ENCODE measurements at places on chromosomes 3 and 15.

DNA sequence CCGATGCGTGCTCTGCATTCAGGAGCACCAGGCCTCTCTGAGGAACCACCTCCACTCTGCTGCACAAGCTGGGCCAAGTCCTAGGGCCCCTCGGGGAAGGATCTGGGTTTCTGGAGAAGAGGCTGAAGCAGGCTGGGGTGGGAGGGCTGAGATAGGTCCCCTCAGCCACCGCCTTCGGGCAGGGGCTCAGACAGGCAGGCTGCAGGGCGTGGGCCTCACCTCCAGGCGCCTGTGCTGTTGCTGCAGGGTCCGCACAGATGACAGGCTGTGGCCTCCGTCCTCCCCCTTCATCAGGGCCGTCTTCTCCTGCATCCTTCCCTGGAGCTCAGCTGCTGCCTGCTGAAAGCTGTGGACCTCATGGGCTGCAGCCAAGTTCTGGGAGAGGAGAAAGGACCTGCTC lies 15.2 kb downstream of the PLA2G4B start:
- DNase-seq = no peak
- H3K27ac ChIP-seq = no peak overlapping the region
- no peaks in the 10 kb centered on the region for H3K36me3 ChIP-seq
- no peaks in the 10 kb centered on the region for H3K4me1 ChIP-seq
- peaks cover 30% of the 10 kb centered on the region for H3K27me3 ChIP-seq

- DNase-seq = no peak
- no peak overlapping the region for H3K27ac ChIP-seq
- no peak overlapping the region for H3K4me3 ChIP-seq
- no peaks in the 10 kb centered on the region for H3K36me3 ChIP-seq
- no peaks in the 10 kb centered on the region for H3K4me1 ChIP-seq
- H3K27me3 ChIP-seq = no peaks in the 10 kb centered on the region
These were observed 77.3 kb downstream of the CPNE4 start for GRCh38 chr3:131957511-131957910.

GRCh38 chr15:24971052-24971451 lies 16.3 kb downstream of the SNRPN start:
- no peak for DNase-seq
- no peak overlapping the region for H3K4me3 ChIP-seq
- H3K4me1 ChIP-seq = no peaks in the 10 kb centered on the region
- no peak overlapping the region for H3K27ac ChIP-seq

- no peak for DNase-seq
- H3K27me3 ChIP-seq = no peaks in the 10 kb centered on the region
- no peaks in the 10 kb centered on the region for H3K36me3 ChIP-seq
- no peak overlapping the region for H3K27ac ChIP-seq
These were observed 1777.1 kb downstream of the OTOL1 start for GRCh38 chr3:163273694-163274093.

DNA sequence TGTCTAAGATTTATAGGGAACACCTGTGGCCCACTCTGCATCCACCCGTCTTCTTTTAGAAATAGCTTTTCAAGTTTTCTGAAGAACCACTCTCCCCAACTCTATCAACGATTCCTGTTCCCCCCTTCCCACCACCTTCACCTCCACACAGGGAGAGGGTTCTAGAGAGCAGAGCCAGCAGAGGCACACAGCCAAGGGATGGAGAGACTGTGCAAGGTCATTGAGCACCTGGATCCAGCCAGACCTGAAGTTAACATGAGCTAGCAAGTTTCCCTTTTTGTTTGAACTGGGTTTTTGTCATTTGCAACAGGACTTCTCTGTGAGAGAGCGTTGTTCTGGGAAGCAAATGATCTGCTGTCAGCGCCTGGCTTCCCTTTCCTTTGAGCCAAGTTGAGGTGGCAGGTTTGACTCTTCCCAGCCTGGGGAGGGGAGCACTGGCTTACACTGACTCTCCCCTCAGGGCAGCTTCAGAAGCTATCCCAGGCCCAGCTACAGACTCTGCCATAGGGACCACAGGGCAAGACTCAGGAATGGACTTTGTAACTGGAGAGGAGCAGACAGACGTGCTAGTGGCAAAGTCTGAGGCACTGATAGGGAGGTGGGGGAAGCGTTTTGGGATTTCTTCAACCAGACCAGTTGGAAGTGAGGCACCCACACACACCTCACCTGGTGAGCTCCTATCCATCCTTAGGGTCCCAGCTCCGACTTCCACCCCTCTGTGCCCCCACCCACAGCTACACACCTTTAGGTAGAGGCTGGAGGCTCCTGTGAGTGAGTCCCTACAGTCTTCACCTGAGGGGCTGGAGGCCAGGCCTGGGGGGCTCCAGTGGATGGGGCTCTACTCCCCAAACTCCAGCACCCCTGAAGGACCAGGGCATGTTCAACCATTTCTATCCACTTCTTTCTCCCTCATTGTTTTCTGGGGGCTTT lies 19.4 kb upstream of the PLXNA1 start:
- H3K4me3 ChIP-seq = no peak overlapping the region
- no peak overlapping the region for H3K27ac ChIP-seq
- H3K36me3 ChIP-seq = no peaks in the 10 kb centered on the region

GRCh38 chr3:116552246-116552645 lies 107.0 kb upstream of the LSAMP start:
- H3K4me3 ChIP-seq = no peak overlapping the region
- no peak overlapping the region for H3K27ac ChIP-seq
- DNase-seq = no peak
- no peaks in the 10 kb centered on the region for H3K27me3 ChIP-seq

GRCh38 chr15:60824196-60824595 lies 345.3 kb upstream of the ICE2 start:
- no peaks in the 10 kb centered on the region for H3K27me3 ChIP-seq
- no peak overlapping the region for H3K4me3 ChIP-seq
- no peak overlapping the region for H3K27ac ChIP-seq
- no peaks in the 10 kb centered on the region for H3K4me1 ChIP-seq
- no peaks in the 10 kb centered on the region for H3K36me3 ChIP-seq

- no peak overlapping the region for H3K27ac ChIP-seq
- no peak for DNase-seq
- no peak overlapping the region for H3K4me3 ChIP-seq
- no peaks in the 10 kb centered on the region for H3K36me3 ChIP-seq
- H3K4me1 ChIP-seq = peaks cover 42% of the 10 kb centered on the region
- no peaks in the 10 kb centered on the region for H3K27me3 ChIP-seq
These were observed 32.5 kb downstream of the BHLHE40 start for GRCh38 chr3:5011555-5012256.

- no peaks in the 10 kb centered on the region for H3K27me3 ChIP-seq
- no peak overlapping the region for H3K4me3 ChIP-seq
- no peak overlapping the region for H3K27ac ChIP-seq
- peaks cover 12% of the 10 kb centered on the region for H3K4me1 ChIP-seq
- DNase-seq = no peak
These were observed 5.9 kb downstream of the ABHD10 start for GRCh38 chr3:111984636-111985298.

- peak overlapping the region; percentile 0 for H3K27ac ChIP-seq
- no peaks in the 10 kb centered on the region for H3K4me1 ChIP-seq
- no peak overlapping the region for H3K4me3 ChIP-seq
- DNase-seq = no peak
- no peaks in the 10 kb centered on the region for H3K27me3 ChIP-seq
- H3K36me3 ChIP-seq = no peaks in the 10 kb centered on the region
These were observed 33.2 kb downstream of the OXNAD1 start for GRCh38 chr3:16297997-16298885.

GRCh38 chr3:38039899-38040261 lies 872 bp downstream of the DLEC1 start:
- no peaks in the 10 kb centered on the region for H3K36me3 ChIP-seq
- peak overlapping the region; percentile 27 for H3K4me3 ChIP-seq
- peaks cover 15% of the 10 kb centered on the region for H3K4me1 ChIP-seq
- no peaks in the 10 kb centered on the region for H3K27me3 ChIP-seq
- H3K27ac ChIP-seq = peak overlapping the region; percentile 69
- peak; percentile 80 for DNase-seq

DNA sequence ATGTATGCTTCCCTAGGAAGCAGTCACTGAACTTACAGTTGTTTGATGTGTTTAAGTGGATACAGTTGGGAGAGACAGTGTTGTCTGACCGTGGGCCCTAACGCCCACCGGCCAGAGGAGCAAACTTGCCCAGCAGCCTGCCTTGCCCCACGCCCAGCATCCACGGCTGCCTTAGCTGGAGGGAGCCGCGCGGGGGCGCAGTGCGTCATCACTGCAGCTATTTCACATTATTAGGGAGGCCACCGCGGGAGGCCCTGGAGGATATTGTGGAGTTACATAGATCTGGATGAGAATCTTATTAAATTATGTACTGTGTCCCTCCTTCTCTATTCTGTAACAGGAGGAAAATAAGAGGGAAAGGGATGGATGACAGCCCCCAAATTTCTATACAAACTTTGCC lies 267.2 kb downstream of the GABRG3 start:
- H3K27me3 ChIP-seq = no peaks in the 10 kb centered on the region
- no peak for DNase-seq
- no peak overlapping the region for H3K4me3 ChIP-seq
- H3K4me1 ChIP-seq = no peaks in the 10 kb centered on the region
- H3K27ac ChIP-seq = no peak overlapping the region
- no peaks in the 10 kb centered on the region for H3K36me3 ChIP-seq

- H3K27ac ChIP-seq = no peak overlapping the region
- no peaks in the 10 kb centered on the region for H3K4me1 ChIP-seq
- H3K4me3 ChIP-seq = no peak overlapping the region
These were observed 356.3 kb downstream of the FOXP1 start for GRCh38 chr3:71227270-71227661.

- peaks cover 33% of the 10 kb centered on the region for H3K4me1 ChIP-seq
- DNase-seq = no peak
- H3K36me3 ChIP-seq = no peaks in the 10 kb centered on the region
- H3K27ac ChIP-seq = peak overlapping the region; percentile 40
These were observed 145.4 kb downstream of the KLHL25 start for GRCh38 chr15:85649372-85649771.

GRCh38 chr15:32636908-32637567 lies 4.5 kb upstream of the SCG5 start:
- no peaks in the 10 kb centered on the region for H3K4me1 ChIP-seq
- no peak overlapping the region for H3K4me3 ChIP-seq
- H3K36me3 ChIP-seq = peaks cover 2% of the 10 kb centered on the region
- H3K27me3 ChIP-seq = peaks cover 6% of the 10 kb centered on the region

DNA sequence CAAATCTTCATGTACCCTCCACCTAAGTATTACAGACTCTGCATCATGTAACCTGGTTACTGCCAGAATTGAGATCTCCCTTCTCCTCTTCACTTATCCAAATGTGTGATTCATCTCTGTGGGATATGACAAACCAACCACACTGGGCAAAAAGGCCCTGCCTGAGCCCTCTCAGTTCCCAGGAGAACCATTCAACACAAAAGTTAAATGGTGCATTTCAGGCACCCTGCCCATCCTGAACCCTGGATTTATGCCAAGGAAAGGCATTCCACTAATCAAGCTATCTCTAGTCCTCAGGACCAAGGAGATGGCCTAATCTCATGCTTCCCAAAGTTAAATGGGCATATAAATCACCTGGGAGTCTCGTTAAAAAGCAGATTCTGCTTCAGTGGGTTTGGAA lies 108.5 kb downstream of the TNIK start:
- peaks cover 7% of the 10 kb centered on the region for H3K4me1 ChIP-seq
- no peaks in the 10 kb centered on the region for H3K36me3 ChIP-seq
- no peak overlapping the region for H3K27ac ChIP-seq
- no peaks in the 10 kb centered on the region for H3K27me3 ChIP-seq
- H3K4me3 ChIP-seq = no peak overlapping the region

GRCh38 chr3:151456065-151456464 lies 4.8 kb downstream of the IGSF10 start:
- H3K27ac ChIP-seq = no peak overlapping the region
- no peaks in the 10 kb centered on the region for H3K36me3 ChIP-seq
- H3K27me3 ChIP-seq = peaks cover 5% of the 10 kb centered on the region
- no peak for DNase-seq

DNA sequence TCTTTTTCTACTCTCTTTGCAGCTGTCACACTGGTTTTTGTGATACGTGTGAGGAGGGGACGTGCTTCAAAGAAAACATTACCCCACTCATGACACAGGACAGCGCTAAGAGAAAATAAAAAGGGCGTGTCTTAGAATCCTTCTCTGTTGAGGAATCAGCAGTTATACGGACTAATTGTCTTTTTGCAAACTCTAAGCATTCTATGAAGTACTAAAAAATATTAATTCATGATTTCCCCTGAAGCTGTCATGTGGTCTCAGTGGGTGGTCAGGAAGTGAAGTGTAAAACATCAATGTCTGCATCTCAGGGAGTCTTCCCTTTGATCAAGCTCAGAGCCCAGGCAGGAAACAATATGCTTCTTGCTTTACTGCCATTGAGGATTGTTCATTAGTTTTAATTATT lies 117.5 kb upstream of the CRBN start:
- H3K4me3 ChIP-seq = no peak overlapping the region
- H3K27me3 ChIP-seq = no peaks in the 10 kb centered on the region
- H3K36me3 ChIP-seq = no peaks in the 10 kb centered on the region
- no peak for DNase-seq

GRCh38 chr3:170815340-170815739 lies 54.7 kb downstream of the RPL22L1 start:
- H3K27ac ChIP-seq = no peak overlapping the region
- DNase-seq = peak; percentile 36
- H3K4me1 ChIP-seq = peaks cover 18% of the 10 kb centered on the region
- no peak overlapping the region for H3K4me3 ChIP-seq
- H3K36me3 ChIP-seq = no peaks in the 10 kb centered on the region

DNA sequence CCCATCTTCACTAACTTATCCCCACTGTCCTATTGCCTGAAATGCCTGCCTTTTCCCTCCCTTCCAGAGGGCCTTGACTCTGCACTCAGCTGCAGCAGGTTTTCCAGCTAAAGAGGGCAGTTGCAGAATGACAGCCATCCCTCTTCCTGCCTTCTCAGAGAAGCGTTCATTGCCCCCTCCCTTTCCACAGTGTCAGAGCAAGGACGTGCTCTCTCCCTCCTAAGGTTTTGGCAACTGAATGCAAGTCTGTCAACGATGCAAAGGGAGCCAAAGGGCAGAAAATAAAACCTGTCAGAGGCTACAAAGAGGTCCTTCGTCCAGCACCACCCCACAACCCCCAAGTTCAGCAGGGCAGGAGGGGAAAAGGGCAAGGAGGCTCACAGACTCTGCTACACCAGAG lies 230.1 kb upstream of the THBS1 start:
- no peak for DNase-seq
- no peak overlapping the region for H3K4me3 ChIP-seq
- H3K36me3 ChIP-seq = no peaks in the 10 kb centered on the region
- no peaks in the 10 kb centered on the region for H3K4me1 ChIP-seq
- H3K27ac ChIP-seq = no peak overlapping the region
- H3K27me3 ChIP-seq = no peaks in the 10 kb centered on the region

DNA sequence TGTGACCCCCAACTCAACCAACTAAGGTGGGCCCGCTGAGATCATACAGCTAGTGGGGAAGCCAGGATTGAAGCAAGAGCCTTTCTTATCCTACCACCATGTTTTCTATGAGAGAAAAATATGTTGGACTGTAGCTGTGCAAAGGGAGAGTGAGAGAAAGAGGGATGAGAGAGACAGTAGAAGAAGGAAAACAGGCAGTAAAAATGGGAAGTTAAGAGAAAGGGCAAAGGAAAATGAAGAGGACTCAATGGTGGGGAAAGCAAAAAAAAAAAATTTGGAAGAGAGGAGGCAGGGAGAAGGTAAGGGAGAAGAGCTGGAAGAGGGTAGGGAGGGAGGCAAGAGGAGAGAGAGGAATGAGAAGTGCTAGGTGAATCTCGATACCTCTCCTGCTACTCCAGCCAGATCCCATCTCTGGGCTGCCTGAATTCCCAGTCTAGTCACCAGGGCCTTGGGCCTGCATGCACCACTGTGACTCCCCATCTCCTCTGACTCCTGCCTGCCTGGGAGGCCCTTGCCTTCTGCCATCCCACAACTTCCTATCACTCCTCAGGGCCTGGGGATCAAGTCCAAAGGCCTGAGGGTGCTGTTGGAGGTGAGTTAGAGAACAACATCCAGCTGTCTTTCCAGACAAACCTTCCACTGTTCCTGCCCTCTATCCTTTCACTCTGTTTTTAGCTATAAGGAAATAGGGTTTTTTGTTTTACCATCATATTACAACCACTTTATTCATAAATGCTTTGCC lies 15.7 kb downstream of the FAM81A start:
- H3K27ac ChIP-seq = no peak overlapping the region
- no peak for DNase-seq
- no peaks in the 10 kb centered on the region for H3K27me3 ChIP-seq
- no peaks in the 10 kb centered on the region for H3K4me1 ChIP-seq
- H3K4me3 ChIP-seq = no peak overlapping the region

Data from transverse colon (tissue), 4 donors.